ENCODE measurements at places on chromosomes 2 and 18.

GRCh38 chr2:33494877-33495641 lies 18.6 kb downstream of the RASGRP3 start:
- DNase-seq = no peak

DNA sequence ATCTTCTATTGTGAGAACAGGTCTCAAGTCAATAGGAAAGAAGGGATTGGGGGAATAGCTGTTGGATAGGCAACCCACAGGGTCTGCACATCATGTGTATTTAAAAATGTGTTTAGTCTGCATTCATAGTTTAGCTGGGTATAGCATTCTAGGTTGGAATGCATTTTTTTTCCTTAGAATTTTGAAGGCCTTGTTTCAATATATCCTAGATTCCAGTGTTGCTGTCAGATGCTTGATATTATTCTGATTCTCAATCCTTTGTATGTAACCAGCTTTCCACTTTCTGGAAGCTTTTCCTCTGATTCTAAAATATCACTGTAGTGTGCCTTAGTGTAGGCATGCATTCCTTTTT lies 9.0 kb upstream of the ATP8B1 start:
- DNase-seq = no peak

DNA sequence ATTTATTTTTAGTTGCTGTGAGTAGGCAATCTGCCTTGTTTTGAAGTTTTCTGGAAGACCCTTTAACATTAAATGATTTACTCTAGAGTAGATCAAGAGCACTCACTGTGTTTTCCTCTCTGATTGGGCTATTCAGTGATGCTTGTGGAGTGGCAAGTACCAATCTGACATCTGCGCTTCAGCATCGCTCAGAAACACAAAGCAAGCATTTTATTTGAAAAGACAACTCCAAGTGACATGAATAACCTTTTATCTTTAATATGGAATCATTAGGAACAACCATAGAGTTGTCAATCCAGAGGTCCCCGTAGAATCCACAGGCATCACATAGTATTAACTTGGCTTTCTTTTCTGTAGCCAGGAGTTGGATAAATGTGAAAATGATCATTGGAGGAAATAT lies 114.7 kb downstream of the CPS1 start:
- no peak for DNase-seq

- DNase-seq = no peak
Observed at GRCh38 chr2:119764832-119765231, 5.1 kb downstream of the PTPN4 start.

GRCh38 chr2:231383416-231384108 lies 11.9 kb upstream of the B3GNT7 start:
- peak; percentile 75 for DNase-seq

DNA sequence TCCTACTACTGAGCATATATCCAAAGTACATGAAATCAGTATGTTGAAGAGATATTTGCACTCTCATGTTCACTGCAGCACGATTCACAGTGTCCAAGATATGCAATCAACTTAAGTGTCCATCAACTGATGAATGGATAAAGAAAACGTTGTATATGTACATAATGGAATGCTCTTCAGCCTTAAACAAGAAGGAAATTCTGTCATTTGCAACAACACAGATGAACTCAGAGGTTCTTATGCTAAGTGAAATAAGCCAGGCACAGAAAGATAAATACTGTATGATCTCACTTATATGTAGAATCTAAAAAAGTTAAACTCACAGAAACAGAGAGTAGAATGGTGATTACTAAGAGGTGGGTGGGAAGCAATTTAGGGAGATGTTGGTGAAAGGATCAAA lies 149.2 kb downstream of the EVA1A start:
- DNase-seq = no peak

DNA sequence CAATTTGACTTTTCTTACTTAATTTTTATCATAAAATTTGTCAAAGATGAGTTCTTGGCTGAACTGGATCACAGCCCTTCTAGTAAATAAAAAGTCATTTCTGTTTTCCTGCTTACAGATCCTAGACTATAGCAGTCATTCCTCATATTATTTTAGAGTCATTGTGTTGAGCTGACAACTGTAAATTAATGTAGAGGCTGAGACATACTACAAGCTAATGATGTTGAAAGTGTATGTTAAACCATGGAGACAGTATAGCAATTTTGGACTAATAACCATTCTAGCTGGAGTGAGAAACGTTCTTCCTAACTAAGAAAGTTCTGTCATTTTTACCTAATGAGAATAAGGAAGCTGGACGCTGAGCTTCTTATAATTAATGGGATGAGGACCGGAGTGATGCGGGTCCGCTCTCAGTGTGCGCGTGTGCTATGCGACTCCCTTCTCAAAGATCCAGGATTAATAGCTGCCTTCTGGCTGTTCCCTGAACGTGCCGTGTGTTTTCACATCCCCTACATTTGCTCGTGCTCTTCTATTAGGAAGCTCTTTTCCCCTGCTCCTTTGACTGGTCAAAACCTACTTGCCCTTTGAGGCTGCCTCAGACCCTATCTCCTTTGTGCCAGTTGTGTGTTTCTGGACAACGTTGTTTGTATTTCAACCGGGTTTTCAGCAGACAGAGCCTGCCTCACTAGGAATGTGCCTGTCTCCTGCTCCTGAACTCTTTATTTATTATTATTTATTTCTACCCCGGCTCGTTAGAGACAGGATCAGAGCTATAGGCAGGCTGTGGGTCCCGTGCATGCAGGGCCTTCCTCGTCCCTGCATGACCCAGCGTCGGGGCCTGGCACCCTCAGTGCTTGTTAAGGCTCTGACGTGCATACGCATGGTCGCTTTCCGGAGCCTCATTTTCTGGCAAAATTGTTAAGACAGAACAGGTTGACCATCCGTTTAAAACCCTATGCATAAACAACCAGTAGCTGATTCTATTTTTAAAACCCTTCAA lies 182.6 kb downstream of the DCDC2C start:
- DNase-seq = no peak

All from NK-92 treated with Interleukin-12 subunit alpha and Interleukin-12 subunit beta, amount 100 ng/mL, for 24 hours (cell line).